ENCODE measurements at places on chromosomes 7 and 10.
A peak's percentile ranks its signal among the peaks of the same experiment; 100 is the strongest.

- no peak for DNase-seq
Observed at GRCh38 chr7:114939484-114940097, 17.7 kb downstream of the MDFIC start.

DNA sequence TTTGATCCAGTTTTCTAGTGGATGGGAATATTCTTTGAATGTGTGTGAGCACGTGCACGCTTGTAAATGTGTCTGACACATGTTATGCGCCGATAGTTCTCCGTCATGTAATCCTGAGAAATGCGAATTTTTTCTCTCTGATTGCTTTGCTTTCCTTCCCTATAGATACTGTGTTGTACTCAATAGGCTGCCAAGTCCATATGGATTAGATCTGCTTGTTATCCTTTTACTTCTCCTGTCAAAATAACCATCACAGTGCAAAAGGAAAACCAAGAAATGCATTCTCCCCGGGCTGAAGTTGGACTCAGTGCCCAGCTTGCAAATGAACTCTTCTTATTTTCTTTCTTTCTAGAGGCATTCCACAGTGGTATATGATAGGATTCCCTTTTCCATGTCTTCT is 131.9 kb downstream of the KIAA1217 start:
- DNase-seq, result no peak

- DNase-seq, result peak; percentile 77
Observed at GRCh38 chr10:34655286-34656170, 159.6 kb downstream of the PARD3 start.

- no peak for DNase-seq
Observed at GRCh38 chr10:543862-544822, 145.3 kb downstream of the DIP2C start.

DNA sequence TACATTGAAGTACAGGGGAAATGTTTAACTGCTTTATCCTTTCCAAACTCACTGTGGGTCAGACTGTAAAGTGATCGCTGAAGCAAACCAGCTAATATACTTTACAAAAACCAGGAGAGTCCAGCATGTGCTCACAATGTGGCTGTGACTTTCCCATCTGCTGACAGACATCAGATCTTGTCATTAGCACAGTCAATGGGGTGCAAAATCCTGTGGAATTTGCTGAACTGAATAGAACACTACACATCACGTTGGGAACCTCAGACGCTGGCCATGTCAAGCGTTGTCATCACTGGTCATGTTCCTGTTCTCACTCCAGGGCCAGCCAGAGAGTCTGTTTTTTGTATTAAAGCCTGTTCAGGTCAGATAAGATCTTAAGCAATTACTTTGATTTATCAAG is 83.4 kb downstream of the AGMO start:
- no peak for DNase-seq

- DNase-seq, result no peak
Observed at GRCh38 chr7:12540850-12541249, 29.7 kb upstream of the SCIN start.

DNA sequence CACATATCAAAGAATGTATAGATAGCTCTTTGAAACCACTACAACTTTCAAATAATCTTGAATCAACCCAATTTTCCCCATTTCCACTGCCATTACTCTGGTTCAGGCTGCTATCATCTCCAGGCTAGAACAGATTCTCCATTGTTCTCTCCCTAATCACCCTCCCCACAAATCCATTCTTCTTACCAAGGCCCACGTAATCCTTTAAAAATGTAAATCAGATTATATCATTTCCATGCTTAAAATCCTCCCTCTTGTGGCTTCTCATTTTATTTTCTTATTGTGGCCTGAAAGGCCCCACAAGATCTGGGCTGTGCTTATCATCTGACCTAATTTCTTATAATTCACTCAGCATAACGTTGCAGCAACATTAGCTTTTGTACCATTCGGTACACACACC is 3.0 kb upstream of the PON1 start:
- no peak for DNase-seq

DNA sequence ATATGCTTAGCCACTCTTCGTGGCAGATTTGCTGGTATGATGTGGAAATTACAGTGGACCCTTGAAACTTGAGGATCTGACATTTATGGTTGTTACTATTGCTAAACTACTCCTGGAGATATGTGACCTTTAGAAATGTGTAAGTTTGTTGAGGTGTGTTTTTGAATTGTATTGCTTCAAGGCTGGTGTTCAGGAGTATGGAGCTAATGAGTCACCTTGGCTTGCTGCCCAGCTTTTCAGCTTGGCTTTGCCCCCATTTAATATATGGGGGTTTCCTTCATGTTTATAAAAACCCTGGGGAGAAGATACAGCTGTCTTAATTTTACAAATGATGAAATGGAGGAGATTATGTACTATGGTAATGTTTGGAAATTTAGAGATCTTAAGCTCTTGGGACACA is 11.6 kb downstream of the HBP1 start:
- DNase-seq, result peak; percentile 55

GRCh38 chr10:52394246-52394645 is 80.2 kb downstream of the DKK1 start:
- DNase-seq, result peak; percentile 52

- no peak for DNase-seq
Observed at GRCh38 chr7:74026903-74027682, 880 bp upstream of the ELN start.

- no peak for DNase-seq
Observed at GRCh38 chr10:121216721-121217181, 365.6 kb downstream of the WDR11 start.

- DNase-seq, result no peak
Observed at GRCh38 chr7:47836080-47836479, 112.2 kb downstream of the PKD1L1 start.

DNA sequence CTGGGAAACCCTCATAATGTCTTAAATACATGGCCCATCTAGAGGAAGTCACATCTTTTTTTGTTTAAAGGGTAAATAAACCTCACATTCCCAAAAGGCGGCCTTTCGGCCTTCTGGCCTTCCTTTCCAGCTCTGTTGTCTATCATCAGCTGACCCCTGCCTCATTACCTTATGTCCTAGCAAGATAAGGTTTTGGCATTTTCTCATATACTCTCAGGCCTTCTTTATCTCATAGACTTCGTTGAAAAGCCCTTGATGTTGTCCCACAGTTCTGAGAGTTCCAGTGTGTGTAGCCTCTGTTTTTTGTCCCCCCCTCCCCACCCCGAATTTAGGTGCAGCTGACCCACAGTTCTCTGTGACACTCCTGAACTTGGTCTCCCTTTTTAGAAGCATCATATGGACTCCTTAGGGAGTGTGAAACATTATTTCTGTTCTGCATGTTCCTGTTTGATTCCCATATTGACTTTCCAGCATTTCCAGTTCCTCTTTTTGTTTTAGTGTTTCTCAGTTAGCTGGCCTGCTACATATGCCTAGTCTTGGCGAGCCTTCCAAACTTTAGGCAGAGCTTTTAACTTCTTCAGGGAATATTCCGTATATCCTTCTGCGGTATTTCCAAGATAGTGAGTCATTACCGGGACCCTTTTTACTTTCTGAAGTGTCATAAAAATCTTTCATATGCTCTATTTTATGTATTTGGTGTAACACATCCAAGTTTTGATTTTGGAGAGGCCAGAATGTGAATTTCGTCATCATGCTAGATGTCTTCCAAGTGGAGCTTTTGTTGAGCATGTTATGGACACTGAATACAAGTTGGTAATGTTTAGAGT is 138.5 kb downstream of the LRRC4 start:
- DNase-seq, result no peak

DNA sequence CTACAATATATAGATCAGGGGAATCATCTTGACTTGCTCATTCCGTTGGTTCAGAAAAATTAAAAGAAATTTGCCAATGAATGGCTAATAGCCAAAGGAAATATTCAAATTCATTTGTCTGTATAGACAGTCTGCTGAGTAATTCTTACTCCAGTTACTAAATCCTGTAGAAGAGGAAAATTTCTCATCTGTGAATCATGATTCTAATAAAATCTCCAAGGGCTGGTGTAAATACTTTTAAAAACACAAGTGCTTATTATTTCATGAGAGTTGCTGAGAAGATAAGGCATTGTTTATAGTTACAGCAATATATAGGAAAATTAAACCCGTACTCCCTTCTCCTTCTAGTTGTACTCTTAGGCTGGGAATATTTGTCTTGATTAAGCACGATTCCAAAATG is 53.0 kb downstream of the WNT2 start:
- no peak for DNase-seq

DNA sequence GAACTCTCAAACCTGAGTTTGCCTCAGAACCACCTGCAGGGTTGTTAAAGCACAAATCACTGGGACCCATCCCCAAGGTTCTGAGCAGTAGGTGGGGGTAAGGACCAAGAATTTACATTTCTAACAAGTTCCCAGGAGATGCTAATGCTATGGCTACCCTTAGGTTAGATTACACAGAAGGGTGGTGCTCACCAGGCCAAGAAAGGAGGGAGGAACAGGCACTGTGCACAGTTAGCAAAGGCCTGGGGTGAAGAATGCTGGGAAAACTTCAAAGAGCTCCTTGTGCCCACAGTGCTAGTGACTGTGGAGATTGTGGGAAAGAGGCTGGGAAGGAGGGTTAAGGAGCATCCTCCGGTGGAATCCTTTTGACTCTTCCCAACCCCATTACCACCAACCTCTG is 8.7 kb upstream of the PRSS2 start:
- no peak for DNase-seq

- DNase-seq, result no peak
Observed at GRCh38 chr7:14604606-14605005, 297.9 kb downstream of the DGKB start.

DNA sequence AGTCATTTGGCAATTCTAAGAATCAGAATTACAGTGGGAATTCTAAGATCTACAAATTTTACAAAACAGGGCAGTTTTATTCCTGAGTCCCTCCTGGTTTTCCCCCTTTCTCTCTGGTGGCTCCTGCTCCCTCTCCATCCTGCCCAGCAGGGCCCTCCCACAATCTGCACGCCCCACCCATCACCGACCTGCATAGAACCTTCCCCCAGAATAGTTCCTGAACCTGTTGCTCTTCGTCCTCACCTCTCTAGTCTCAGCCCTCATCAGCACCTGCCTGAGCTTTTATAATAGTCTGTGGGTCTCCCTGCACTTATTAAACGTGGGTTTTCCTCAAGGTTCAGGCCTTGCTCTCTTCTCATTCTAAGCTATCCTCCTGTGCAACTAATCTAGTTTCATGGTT is 49.1 kb upstream of the MNX1 start:
- no peak for DNase-seq

DNA sequence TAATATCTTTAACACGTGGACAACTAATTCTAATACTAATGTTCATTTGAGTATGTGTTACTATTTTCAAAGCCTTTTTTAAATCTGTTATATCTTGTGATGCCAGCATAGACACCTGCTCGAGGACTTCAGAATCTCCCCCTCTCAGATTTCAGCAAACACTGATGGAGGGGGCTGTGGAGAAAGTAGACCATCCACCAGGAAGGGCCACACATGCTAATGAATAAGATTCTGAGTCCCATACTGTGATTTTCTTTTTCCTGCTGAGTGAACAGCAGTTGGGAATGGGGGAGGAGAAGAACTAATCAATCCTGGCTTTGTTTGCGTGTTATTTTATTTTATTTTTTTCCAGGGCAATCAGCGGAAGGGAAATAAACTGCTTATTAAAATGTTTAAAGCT is 157.9 kb upstream of the CSTF2T start:
- no peak for DNase-seq

GRCh38 chr7:111516612-111517011 is 45.7 kb downstream of the IMMP2L start:
- DNase-seq, result no peak

GRCh38 chr7:33673029-33673700 is 232.2 kb upstream of the BMPER start:
- DNase-seq, result no peak

- no peak for DNase-seq
Observed at GRCh38 chr10:91909117-91909677, at the start of gene FGFBP3. Gene FGFBP3, minus strand, starts transcription at chr10:91909486. Its CDS starts 517 bp downstream, at chr10:91908969.

GRCh38 chr7:66948480-66949109 is 27.6 kb downstream of the TMEM248 start:
- no peak for DNase-seq

All from HFF-Myc (cell line).